ENCODE measurements at places on chromosomes 5 and 9. TPM values are rescaled to one million over a fixed set of nuclear protein-coding genes. Genes with fewer than 3 reads are reported as not detected.

C9orf50 gene
- not detected for total RNA-seq

BHMT gene
- total RNA-seq, result 0.86 TPM

TBC1D9B gene
- total RNA-seq, result 70.0 TPM

FBP1 gene
- total RNA-seq, result not detected

SREK1IP1 gene
- total RNA-seq, result 9.0 TPM

SYK gene
- not detected for total RNA-seq

ZDHHC11B gene
- total RNA-seq, result not detected

ZMYND19 gene
- 18.0 TPM for total RNA-seq

F2RL2 gene
- total RNA-seq, result 29.8 TPM

SLC36A2 gene
- not detected for total RNA-seq

RETREG1 gene
- total RNA-seq, result 0.64 TPM

C5orf58 gene
- not detected for total RNA-seq

PPP2R2B gene
- total RNA-seq, result 2.2 TPM

TICAM2 gene
- 7.1 TPM for total RNA-seq

ITGA2 gene
- total RNA-seq, result 35.0 TPM

VCAN gene
- total RNA-seq, result 490 TPM

BSPRY gene
- not detected for total RNA-seq

IRX1 gene
- total RNA-seq, result not detected

BARHL1 gene
- total RNA-seq, result not detected

PCDHGA5 gene
- 1.9 TPM for total RNA-seq

UNC13B gene
- 23.7 TPM for total RNA-seq

SPATA31D4 gene
- not detected for total RNA-seq

SEMA4D gene
- 1.6 TPM for total RNA-seq

IL5 gene
- not detected for total RNA-seq

TUSC1 gene
- total RNA-seq, result 12.2 TPM

OR1L1 gene
- not detected for total RNA-seq

EGR1 gene
- total RNA-seq, result 6.1 TPM

GNA14 gene
- total RNA-seq, result 6.5 TPM

FOXE1 gene
- total RNA-seq, result under 0.01 TPM

STPG3 gene
- not detected for total RNA-seq

PLAC8L1 gene
- not detected for total RNA-seq

ARL10 gene
- total RNA-seq, result 13.4 TPM

DDX4 gene
- total RNA-seq, result not detected

PRUNE2 gene
- 5.5 TPM for total RNA-seq

WDR38 gene
- total RNA-seq, result not detected

ORM1 gene
- total RNA-seq, result not detected

RANBP17 gene
- 33.7 TPM for total RNA-seq

XPA gene
- total RNA-seq, result 9.0 TPM

TPM2 gene
- 1,636 TPM for total RNA-seq

HK3 gene
- not detected for total RNA-seq

GMCL2 gene
- total RNA-seq, result not detected

NUTM2F gene
- not detected for total RNA-seq

FRRS1L gene
- not detected for total RNA-seq

NSD1 gene
- total RNA-seq, result 59.3 TPM

SLC6A7 gene
- total RNA-seq, result under 0.01 TPM

GRPEL2 gene
- 28.7 TPM for total RNA-seq

BRINP1 gene
- total RNA-seq, result under 0.01 TPM

ANGPTL2 gene
- 19.9 TPM for total RNA-seq

Measured in fibroblast of villous mesenchyme (primary cell).